ENCODE measurements at places on chromosomes 13 and 19.

GRCh38 chr13:75174481-75174880, 307.5 kb downstream of the TBC1D4 start:
- no peak for DNase-seq

GRCh38 chr19:13054626-13055212, 47.9 kb downstream of the LYL1 start:
- no peak for DNase-seq

- DNase-seq: peak; percentile 77
These were observed 8.6 kb downstream of the LTBP4 start for GRCh38 chr19:40609561-40610395.

GRCh38 chr19:56087647-56088496, 33.2 kb downstream of the ZNF787 start:
- DNase-seq: no peak

- DNase-seq: no peak
These were observed 53.0 kb upstream of the ATP12A start for GRCh38 chr13:24627090-24627714.

DNA sequence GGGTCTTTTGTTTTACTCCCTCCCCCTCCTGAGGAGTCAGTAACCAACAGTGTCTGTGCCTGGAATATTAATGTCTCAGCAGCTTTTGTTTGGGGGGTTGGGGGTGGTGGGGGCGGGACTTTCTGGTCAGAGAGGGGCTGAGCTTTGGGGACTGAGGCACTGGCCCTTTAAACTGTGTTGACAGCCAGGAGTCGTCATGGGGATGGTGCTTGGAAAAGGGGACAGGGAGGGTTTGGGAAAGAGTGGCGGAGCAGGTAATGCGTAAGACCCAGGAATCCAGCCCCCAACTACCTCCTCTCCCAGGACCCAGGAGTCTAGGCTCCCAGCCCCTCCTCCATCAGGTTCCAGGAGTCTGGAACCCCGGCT, 5.2 kb downstream of the CADM4 start:
- DNase-seq: peak; percentile 34

- DNase-seq: no peak
These were observed 386.5 kb downstream of the OLFM4 start for GRCh38 chr13:53415135-53415534.

GRCh38 chr19:1258707-1259205, 10.4 kb downstream of the MIDN start:
- no peak for DNase-seq

DNA sequence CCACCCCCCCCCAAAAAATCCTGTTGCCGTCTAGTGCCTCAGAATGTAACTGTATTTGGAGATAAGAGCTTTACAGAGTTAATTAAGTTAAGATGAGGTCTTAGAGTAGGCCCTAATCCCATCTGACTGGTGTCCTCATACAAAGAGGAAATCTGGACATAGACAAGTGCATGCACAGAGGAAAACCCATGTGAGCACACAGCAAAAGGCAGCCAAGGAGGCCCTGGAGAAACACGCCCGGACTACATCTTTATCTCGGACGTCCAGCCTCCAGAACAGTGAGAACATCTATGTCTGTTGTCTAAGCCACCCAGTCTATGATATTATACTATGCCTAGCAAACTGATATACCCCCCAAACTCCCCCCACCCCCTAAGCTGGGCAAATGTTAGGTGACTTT, 193.8 kb downstream of the KATNAL1 start:
- no peak for DNase-seq

DNA sequence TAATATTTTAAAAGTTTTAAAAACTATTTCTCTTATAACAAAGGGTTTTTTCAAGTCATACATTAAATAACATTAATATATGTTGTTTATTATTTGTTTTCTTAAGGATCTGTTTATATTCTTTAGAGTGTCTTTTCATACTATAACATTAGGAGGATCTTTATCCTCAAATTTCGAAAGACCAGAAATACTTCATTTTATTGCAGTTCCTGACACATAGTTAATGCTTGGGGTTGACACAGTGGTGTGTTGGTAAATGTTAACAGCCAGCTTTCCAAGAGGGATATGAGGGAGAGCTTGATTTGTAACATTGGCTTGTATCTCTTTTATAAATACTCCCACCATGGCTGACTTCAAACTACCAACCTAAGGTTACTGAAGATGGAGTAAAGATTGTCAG, 126.6 kb upstream of the KLF5 start:
- DNase-seq: no peak

DNA sequence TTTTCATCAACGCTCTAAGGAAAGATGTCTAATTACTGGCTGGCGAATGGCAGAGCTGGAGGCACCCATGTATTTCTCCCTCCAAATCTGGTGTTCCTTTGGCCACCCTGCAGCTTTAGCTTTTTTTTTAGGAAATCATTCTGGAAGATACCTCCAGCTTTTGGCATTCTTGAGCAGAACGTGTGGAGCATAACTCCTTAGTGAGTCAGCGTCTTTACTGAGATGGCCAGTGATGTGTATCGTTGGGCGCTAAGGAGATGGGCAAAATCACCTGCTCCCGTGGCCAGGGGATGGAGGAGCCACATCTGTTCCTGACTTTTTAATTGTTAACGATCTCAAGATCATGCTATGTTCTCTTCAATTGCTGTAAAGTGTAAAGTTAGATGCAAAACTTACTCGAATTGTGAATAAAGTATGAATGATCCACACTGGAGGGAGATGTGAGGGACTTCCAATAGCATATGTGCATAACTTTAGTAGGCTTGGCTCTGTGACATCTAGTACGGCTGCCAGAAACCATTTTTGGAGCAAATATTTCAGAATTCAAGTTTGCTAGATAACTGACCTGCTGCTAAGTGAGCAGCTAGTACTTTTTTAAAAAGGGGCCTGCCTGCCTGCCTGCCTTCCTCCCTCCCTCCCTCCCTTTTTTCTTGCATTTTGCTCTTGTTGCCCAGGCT, 24.4 kb upstream of the C1QTNF9 start:
- DNase-seq: no peak

DNA sequence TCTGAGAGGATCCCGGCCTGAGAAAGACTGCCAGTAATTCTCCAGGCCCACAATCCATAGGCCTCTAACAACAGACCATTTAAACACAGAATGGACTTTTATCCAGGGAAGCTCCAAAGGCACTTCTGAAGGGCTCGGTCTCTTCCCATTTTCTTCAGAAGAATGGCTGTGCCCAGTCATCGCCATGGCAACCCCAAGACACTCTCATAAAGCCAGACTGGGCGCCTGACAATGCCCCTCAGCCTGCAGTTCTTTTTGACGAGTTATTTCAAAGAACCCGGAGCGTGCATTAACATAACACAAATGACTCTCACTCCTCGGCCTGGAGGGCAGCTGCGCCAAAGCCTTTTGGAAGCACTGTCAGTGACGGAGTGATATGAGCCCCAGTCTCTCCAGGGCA, 61.0 kb downstream of the RASA3 start:
- no peak for DNase-seq

DNA sequence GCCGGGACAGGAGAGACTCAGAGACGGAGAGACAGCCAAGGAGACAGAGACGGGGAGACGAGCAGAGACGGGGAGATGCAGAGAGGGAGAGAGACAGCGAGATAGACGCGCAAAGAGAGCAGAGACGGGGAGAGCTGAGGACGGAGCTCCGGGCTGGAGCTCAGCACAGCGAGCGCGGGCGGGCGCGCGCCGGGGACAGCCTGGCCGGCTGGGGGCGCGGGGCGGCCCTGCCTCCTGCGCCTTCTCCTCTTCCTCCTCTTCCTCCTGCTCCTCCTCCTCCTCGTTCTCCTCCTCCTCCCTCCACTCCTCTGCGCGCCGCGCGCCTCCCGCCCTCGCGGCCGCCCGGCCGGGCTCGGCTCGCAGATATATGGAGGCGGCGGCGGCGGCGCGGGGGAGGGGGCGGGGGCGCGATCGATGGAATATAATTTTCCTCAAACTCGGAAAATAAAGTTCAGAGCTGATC, at the start of gene ERFL:
TSS of gene ERFL (minus strand) at position 229 of the 463 bp plus-strand sequence. CDS start 15,530 bp downstream, outside the sequence.
- no peak for DNase-seq

DNA sequence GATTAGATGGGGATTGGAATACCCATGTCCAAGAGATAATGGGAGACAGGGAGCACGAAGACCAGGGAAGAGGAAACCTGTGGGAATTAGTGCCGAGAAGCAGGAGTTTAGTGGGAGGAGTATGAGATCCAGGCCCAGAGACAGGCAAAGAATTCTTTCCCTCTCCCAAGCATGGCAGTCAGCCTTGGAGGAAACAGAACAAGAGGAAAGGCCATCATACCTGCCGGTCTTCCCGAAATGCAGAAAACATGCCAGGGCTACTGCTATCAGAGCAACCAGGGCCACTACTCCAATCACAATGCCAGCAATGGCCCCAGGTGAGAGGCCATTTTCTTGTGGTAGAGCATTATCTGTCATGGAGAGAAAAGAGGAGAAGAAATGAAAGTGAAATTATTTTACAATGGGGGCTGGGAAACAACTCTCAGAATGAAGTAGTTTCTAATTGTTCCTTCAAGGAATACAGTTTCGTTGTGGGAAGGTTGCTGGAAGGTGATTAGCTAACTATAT, 16.1 kb downstream of the CEACAM1 start:
- DNase-seq: no peak

DNA sequence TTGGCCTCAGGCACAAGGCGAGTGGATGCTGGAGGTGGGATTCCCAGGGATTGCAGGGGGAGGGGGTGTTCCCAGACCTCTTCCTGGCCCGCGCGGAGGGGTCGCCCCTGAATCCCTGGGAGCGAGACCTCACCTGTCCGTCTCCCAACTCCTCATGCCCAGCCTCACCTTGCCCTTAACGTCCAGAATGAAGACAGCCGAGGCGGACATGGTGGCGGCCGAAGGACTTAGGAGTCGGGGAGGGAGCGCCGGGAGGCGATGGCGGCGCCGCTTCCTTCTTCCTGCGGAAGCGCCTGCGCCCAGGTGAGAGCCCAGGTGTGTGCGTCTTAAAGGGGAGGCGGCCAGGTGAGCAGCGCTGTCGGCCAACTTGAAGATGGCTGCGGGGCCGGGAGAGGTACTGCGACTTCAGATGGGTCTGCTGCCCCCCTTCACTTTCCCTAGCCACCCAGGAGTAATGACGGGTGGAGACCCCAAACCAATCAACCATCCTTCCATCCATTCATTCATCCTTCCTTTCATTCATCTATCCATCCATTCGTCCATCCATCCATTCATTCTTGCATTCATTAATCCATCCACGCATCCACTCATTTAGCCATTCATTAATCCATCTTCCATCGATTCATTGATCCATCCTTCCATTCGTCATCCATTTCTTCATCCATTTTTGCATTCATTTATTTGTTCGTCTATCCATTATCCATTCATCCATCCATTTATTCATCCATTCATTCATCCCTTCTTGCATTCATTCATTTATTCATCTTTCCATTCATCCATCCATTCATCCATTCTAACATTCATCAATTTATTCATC, at the start of gene AP1M2:
TSS of gene AP1M2 (minus strand) at position 291 of the 817 bp plus-strand sequence. CDS start at position 210, 81 bp downstream.
- DNase-seq: no peak

- DNase-seq: no peak
These were observed 160.9 kb downstream of the TBC1D4 start for GRCh38 chr13:75321084-75321483.

- no peak for DNase-seq
These were observed 3.9 kb upstream of the PLPP2 start for GRCh38 chr19:294946-295686.

DNA sequence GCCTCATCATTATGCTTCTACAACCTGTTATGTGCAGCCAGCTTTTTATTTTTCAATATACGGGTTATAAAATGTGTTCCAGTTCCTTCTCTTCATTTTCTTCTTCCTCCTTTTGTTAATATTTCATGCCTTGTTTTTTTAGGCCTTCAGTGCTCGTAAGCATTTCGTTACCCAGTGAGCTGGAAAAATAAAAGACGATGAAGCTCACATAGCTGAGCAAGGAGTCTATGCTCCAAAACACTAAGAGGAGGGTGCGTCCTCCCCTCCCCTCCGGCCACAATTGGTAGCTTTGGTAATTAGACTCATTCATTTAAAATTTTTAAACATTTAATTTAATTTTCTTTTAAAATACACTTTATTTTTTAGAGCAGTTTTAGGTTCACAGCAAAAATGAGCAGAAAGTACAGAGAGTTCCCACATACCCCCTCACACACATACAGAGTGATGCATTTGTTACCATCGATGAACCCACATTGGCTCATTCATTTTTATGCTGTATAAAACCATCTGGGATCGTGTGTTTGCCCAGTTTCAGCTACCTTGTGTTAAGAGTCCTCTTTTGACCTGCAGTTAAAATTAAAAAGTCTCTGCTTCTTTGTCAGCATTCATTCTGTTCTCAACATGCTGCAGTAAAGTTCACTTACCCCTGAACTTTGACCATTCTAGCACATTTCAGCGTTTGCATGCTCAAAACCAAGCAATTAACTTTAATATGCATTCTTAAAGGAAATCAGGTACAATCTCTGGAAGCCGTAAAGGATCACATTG, 223.9 kb downstream of the LACC1 start:
- no peak for DNase-seq

- no peak for DNase-seq
These were observed 77.5 kb downstream of the SERP2 start for GRCh38 chr13:44451126-44451525.

GRCh38 chr19:50549059-50549926, 18.9 kb downstream of the LRRC4B start:
- DNase-seq: peak; percentile 27

- DNase-seq: no peak
These were observed 62.4 kb downstream of the SERP2 start for GRCh38 chr13:44435919-44436510.

DNA sequence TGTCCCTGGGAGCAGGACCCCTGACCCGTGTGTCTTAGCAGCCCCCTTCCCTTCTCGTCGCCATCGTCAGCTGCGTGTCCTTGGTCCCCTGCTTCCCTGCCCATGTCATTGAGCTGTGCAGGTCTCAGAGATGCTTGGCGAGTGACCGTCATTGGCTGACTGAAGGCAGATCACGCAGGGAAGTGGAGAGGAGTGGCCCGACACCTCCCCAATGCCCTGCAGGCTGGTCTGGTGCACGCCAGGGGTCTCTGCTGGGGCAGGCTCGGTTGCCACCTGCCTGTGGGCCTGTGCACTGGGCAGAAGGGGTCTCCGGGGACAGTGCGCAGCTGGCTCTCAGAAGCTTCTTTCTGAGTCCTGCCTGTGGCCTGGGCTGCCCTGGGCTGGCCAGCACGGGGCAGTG, 6.2 kb downstream of the GNA11 start:
- no peak for DNase-seq

GRCh38 chr13:76707360-76707759, 178.8 kb downstream of the KCTD12 start:
- DNase-seq: no peak

DNA sequence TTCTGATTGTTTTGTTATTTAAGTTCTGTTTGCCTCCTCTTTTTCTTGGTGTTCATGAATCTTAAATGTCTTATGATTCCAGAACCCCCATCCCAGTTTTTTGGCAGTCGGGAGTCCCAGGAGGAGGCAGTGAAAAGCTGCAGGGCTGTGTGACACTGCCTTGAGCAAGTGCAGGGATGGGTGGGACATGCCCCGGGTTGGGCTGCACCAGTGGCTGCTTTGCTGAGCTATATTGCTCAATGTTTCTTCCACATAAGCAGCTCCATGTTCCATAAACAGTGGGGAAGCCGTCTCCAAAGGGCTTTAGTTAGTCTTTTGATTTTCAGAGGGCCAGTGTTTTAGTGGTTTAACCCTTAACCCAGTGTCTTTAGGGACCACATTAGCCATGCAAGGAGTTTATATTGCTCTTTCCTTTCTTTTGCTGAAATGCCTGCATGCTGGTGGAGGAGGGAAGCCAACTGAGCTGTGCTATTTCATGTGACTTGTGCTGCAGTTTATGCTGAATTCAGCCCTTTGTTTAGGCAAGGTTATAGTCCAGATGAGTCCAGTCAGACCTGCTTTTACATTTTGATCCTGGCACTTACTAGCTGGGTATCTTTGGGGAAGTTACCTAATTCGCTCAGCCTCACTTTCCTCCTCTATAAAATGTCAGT, 13.1 kb downstream of the ATP8A2 start:
- DNase-seq: no peak
